NCI-H524 treated with DMSO at 0.1 percent for 48 hours (cell line): ENCODE measurements at places on chromosomes 3 and 15.

DNA sequence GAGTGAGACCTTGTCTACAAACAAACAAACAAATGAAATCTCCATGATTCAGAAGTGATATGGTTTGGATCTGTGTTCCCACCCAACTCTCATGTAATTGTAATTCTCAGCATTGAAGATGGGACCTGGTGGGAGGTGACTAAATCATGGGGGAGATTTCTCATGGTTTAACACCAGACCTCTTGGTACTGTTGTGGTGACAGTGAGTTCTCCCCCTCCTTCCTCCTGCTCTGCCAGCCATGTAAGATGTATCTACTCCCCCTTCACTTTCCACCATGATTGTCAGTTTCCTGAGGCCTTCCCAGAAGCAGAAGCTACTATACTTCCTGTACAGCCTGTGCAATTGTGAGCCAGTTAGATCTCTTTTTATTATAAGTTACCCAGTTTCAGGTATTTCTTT is 438.4 kb upstream of the THBS1 start:
- no peak for DNase-seq

DNA sequence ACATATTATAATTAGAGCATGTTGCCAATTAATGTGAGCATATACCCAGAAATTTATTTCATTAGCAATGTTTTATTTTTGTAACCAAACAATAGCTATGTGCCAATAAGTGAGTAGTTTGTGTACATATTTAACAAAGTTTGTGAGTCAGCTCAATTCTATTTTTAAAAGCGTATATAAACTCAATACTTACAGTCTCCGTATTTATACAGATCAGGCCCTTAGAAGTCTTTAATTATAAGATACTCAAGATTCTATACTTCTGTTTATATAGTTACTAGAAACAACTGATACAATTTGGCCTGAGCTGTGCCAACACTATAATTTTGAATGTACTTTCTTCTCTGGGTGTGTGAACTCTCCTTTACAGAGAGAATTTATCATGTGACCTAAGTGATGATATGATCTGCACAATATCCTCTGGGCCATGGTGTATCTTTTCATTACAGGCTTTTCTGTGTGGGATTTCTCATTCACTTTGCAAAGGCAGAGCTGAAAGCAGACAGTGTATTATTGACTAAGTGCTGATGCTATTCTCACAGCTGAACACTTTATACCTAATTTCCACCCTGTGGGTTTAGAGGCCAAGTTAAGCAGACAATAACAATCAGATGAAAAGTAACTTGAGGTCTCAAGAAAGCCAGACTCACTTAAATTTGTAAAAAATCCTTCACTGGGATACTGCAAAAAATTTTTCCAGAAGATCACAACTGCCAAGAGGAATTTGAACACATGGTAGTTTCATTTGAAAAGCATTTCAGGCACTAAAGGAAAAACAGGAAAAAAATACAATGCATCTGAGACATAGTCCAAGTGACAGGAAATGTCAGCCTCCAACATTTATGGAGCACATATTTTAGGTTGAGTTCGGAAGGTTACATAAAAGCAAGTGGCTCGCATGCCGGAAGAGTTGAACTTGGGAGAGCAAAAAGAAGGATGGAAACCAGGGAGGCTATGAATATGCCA is 277.9 kb upstream of the SEMA6D start:
- DNase-seq, result no peak

GRCh38 chr15:96693990-96694517 is 363.6 kb downstream of the NR2F2 start:
- no peak for DNase-seq

GRCh38 chr3:12689997-12690711 is 26.2 kb upstream of the RAF1 start:
- no peak for DNase-seq

DNA sequence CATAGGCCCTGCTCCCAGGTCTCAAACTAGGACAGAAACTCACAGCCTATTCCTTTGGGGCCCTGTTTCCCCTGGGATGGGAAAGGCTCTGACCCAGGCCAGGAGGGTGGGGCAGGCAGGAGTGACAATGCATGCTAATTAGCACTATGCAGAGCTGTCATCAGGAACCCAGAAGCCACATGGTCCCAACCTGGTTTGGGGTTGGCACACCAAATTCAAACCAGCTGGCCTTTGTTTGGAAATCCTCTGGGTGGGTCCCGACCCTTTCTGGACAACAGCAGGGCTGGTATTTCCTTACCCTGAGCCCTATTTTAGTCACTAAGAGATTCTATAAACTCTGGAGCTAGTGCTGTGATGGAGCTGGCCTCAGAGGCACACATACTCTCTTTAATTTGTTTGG is 166.2 kb downstream of the LRTM1 start:
- DNase-seq, result no peak

DNA sequence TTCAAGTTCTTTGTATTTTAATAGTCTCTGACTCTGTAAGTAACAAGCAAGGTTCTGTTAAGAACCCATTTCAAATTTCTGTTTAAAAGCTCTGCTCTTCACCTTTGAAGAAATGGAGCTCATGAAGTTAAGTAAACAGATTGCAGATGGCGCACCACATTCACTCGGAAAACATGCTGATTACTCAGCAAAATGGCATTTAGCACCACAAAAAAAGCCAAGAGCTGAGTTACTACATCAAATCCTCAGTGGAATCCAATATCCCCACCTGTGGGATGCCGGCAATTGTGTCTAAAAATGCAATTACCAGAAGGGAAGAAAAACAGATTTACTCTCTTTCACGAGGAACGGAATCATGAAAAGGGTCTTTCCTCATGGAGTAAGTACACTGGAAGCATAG is 758.0 kb downstream of the NTRK3 start:
- DNase-seq, result no peak

DNA sequence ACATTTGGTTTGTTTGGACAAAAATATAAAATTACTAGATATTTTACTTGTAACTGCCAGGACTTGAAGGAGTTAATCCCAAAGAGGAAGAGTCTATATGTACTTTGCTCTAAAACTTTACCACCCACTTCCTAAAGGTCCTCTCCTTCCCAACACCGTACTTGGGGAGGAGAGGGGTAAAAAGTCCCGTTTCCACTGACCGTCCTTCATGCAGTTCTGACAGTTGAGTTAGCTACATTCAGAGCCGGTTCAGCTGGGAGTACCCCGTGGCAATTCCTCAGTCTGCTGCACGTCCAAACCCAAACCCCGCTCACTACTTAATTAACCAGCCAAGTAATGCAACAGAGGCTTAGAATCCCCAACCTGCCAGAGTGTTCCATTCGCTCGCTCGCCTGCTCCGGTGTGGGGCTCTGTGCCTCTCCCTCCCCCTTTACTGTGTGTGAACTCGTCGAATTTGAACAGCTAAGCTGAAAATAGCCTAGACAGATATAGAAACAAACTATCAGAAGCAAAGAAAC is 519.7 kb downstream of the FOXP1 start:
- DNase-seq, result no peak

GRCh38 chr15:42279234-42279723 is 6.0 kb upstream of the TMEM87A start:
- no peak for DNase-seq

DNA sequence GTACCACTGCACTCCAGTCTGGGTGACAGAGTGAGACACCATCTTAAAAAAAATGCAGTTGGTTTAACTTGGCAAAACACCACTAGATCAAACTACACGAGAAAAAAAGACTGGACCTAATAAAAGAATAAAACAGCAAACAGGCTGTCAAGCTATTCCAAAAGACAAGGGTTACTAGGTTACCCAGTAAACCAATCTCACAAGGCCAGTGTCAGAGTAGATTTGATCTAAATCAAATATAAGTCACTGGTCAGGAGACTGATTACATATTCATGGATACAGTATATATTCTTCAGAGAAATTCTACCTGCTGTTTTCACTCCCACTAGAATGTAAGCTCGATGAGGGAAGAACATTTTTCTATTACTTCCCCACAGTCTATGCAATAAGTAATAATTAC is 2.5 kb upstream of the GANC start:
- no peak for DNase-seq

DNA sequence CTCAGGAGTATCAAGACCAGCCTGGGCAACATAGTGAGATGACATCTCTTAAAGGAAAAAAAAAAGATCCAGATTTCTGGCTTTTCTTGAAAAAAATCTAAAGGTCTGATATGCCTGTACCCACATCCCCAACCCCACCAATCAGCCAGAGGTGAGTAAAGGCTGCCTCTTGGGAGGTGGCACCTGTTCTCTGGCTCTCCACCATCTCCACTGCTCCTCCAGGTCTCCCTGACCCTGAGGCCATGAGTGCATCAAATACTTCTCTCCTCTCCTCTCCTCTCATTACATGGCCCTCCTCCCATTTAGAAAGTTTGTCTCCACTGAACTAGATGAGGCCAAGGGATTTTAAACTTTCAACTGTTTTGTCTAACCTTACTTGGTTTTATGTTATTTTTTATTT is 5.2 kb downstream of the SIAH2 start:
- DNase-seq, result no peak

DNA sequence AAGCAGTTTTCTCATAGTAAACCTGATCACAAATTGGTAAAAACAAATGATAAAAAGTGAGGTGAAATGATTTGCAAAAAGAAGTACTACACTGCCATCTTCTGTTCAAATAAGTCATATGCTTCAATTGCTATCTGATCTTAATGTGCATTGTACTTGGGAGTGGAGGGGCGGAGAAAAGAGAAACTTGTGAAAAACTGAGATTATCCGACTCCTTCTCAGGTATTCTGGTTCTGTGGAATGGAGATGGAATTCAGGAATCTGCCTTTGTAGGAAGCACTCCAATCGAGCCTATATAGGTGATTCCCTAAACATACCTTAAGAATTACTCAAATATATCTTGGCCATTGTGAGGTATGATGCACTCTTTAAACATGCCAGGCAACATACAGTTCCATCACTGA is 180.6 kb downstream of the CHL1 start:
- DNase-seq, result peak; percentile 25

GRCh38 chr3:71951842-71952241 is 166.9 kb upstream of the PROK2 start:
- no peak for DNase-seq
